ENCODE measurements at places on chromosomes 1 and 21.

DNA sequence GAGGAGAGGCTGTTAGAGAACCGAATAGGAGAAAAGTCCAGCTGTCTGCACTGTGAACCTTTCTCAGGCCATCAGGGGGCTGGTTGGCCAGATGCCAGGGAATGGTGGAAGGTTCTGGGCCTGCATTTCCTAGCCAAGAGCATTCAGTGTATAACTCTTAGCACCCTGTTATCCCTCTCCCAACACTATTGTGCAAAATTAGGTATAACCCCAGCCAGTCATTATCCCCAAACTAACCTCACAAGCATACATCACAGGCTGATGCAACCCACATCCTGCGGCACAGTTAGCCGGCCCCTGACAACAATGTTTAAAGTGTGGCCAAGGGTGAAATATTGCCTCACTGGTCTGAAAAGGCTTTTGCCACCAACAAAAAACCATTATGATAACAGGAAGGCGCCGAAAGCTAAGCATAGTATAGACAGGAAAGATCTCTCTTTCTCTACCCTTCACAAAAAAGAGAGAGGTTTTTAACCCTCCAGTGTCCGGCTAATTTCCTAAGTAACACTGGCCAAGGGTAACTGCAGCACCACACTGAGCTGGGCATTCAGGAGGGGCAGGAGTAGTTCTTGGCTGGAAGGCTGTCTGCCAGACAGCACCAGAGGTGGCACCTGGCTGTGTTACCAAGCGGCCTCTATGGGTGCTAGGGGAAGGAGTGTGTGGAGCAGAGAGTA lies 77.3 kb upstream of the BCAR3 start:
- DNase-seq: peak; percentile 11

DNA sequence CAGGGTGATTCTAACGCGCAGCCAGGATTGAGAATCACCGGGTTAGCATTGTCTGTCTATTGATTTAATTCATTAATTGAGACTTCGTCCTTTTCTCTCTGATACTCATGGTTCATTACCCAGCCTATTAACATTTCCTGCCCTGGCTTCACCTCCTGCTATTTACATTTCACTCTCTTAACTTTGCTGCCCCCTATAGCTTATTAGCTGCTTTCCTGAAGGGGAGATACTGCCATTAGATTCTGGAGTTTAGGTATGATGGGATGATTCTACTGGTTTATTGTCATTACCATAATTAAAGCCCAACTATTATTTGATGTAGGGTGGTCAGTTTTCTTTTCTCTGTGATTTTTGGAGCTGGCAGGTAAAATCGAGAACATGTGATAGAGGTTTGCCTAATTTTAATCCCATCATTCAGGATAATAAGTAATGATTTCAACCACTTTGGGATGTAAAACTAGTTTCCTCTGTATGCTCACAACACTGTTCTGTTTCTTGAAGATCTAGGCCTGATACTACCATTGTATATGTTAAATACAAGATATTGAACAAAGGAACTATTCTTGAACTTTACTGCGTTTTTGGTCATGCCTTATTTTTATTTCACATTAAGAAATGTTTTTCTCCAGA lies 6.4 kb downstream of the PPP2R5A start:
- peak; percentile 71 for DNase-seq

DNA sequence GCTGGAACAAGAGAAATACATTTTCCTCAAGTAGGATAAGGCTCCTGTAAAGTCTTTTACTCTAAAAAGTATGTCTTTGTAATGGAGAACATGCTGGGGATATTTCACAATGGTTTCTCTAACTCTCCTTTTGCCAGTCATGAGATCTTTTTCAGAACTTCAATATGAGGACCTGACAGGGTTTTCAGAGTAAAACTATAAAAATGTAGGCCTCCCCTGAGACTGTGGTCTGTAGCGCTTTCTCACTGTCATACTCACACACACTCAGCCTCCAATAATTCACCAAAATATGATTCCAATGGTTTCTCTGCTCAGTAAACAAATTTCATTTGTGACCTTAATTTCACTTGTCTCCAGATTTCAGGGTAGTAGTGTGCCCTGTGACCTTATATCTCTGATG lies 440.1 kb upstream of the PTBP2 start:
- DNase-seq: no peak

DNA sequence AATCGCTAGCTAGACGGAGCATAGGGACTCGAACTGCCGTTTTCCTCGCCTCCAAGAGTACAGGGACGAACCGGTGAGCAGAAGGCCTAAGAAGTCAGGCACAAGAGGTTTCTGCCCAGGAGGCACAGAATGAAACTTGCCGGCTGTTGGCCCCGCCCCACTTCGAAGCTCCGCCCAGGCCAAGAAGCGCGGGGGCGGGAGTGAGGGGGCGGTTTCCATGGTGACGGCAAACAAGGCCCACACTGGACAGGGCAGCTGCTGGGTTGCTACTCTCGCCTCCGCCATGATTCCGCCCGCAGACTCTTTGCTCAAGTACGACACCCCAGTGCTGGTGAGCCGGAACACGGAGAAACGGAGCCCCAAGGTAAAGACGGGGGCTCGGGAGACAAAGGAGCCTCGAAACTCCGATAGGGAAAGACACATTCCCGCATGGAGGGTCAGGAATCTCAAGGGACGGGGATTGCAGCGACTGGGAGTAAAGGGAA lies at the start of gene DNALI1:
Gene DNALI1, plus strand, starts transcription at position 229 of the 485 bp plus-strand sequence. Its CDS starts 55 bp downstream, at position 284.
- DNase-seq: no peak

GRCh38 chr1:31249854-31250253 lies 10.2 kb upstream of the NKAIN1 start:
- no peak for DNase-seq

DNA sequence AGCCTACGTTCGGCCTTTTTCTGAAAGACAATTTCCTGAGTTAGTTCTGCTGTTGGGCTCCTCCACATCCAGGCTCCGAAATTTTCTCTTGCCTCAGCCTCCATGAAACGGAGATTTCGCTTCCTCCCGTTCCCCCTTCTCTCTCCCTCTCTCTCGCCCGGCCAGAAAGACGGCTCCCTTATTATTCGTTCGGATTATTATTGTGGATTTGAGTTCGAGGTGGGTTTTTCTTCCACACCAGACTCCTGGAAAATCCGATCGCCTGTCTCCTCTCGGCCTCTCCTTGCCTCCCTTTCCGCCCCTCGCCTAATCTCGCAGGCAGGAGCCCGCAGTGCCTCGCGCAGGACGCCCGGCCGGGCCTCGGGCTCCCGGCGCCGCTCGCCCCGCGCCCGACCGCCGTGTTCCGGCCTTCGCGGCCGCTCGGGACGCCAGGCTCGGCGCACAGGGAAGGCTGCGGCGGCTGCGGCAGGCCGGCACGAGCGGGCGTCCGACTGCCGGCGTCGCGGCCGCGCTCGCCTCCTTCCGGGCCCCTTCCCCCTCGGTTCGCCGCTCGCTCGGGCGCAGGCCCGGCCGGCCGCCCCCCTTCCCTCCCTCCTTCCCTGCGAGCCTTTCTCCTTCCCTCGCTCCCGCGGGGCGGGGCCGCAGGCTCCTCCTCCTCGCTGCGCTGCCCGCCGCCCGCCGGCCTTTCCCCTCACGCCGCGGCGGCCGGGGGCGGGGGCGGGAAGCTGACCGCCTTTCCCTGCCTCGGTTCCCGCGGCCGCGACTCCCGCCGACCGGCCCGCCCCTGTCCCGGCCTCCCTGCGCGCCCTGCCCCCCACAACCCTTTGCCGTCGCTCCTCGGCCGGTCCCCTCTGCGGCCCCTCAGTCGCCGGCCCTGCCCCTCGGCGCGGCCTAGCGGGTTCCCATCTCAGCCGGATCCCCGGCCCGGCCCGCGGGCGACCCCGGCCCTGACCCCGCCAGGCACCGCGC lies at the start of gene ARHGEF11:
Gene ARHGEF11, minus strand, starts transcription at position 493 of the 969 bp plus-strand sequence. CDS start 1,412 bp downstream, outside the sequence.
- no peak for DNase-seq

GRCh38 chr1:223212441-223212840 lies 69.4 kb upstream of the TLR5 start:
- DNase-seq: no peak

- DNase-seq: no peak
Measured at GRCh38 chr1:196960854-196961253, 16.5 kb upstream of the CFHR5 start.

DNA sequence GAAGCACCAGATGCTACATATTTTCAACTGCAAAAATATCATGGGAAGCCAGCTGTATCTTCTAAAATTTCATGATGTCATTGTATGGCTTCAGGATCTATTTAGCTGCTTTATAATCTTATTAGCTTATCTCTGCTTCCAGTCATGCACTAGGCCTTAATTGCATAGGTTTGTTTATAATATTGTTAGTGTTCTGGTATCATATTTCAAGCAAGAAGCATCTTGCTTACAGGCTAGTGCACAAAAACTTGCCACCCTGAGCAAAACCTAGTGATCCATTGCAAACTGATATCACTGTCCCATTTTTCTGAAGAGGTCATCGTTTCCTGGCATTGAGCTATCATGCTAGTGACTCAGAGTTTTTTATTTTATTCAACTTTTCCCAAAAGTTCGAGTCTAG lies 15.7 kb upstream of the NRIP1 start:
- DNase-seq: no peak

GRCh38 chr1:201212056-201212455 lies 21.4 kb downstream of the IGFN1 start:
- DNase-seq: no peak

DNA sequence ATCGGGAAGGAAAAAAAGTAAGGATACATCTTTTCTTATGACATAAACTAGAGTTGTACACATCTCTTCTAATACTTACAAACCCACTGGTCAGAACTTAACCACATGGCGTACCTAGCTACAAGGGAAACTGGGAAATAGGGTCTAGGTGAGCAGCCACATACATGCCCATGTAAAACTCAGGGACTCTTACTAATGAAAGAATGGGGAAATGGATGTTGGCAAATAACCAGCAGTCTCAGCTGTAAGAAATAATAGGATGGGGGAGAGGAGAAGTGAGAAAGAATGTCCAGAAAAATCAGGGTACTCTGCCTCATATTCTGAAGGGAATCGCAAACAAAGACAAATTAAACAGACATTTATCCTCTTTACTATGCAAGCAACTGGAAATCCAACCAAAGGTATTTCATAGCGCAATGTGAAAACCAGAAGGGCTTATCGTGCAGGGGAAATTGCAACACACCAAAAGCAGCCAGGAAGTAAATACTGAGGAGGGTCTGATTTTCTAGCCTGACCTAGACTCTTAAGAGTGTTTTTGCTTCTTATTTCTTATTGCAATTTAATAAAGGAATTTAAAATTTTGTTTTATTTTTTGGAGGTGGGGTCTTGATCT lies 17.5 kb downstream of the GTF2B start:
- no peak for DNase-seq

- DNase-seq: no peak
Measured at GRCh38 chr21:25005388-25005787, 601.9 kb downstream of the MRPL39 start.

- no peak for DNase-seq
Measured at GRCh38 chr1:116836099-116836498, 73.6 kb upstream of the PTGFRN start.

DNA sequence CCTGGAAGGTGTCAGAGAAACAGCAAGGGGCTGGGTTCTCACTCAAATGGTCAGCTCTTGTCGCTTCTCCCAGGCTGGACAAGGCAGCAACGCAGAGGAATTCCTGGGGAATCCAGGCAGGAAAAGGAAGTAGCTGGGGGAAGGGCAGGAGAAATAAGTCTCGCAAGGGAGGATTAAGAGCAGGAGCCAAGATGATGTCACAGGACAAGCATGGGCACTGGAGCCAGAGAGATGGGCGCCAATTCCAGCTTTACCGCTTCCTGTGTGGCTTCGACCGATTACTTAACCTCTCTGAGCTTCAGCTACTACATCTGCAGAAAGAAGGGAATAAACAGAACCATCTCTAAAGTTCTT lies 70.5 kb downstream of the SSBP3 start:
- no peak for DNase-seq

- DNase-seq: peak; percentile 56
Measured at GRCh38 chr1:18955441-18956192, 859 bp downstream of the IFFO2 start.

GRCh38 chr21:36052860-36053714 lies 7.2 kb downstream of the SETD4 start:
- DNase-seq: peak; percentile 25

GRCh38 chr1:12056331-12056841 lies 6.7 kb upstream of the TNFRSF8 start:
- DNase-seq: no peak

DNA sequence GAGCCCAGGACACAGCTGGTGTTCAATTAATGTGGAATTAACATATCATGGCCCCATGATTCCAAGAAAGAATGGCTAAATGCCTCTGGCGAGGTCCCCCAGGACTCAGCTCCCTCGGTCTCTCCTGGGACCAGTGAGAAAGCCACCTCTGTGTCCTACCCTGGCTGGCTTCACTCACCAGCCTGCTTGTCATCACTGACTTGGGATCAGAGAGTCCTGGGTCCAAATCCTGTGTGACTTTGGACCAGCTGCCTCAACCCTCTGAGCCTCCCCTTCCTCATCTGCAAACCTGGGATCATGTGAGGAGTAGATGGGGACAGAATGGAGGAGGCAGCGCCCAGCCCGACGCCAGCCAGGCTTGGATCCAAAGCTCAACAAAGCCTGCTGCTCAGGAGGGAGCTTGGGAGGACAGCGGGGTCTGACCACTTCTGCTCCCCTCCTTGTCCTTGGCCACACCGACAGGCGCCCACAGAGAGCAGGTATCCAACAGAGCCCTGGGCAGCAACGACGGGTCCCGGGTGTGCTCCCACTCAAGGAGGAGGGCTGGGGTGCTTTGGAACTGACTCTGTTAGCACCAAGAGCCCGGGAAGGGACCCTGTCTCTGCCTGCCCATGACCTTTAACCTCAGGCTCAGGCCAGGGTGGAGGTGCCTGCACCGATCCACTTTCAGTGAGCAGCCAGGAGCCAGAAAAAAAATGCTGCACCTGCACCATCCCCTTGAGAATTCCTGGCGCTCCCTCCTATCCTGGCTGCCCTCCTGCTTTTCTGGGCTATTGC lies 3.2 kb downstream of the SH2D5 start:
- DNase-seq: no peak

GRCh38 chr1:105359457-105359856 lies 1609.8 kb downstream of the AMY1C start:
- DNase-seq: no peak

DNA sequence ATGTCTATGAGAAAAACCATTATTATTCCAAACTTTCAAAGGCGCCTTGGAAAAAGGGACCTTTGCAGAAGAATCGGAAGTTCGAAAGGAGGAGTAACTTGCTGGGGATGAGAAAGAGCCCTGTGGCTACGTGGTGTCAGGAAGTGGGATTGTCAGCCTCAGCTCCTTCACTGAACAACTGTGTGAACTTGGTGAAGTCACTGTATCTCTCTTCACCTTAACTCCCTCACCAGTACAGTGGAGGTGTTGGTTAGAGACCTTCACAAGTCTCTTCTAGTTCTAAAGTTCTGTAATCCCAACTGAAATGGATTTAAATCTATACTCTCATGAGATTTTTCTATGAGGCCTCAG lies 285.6 kb downstream of the CACNA1E start:
- DNase-seq: no peak

All from CD4-positive, alpha-beta T cell treated with Interleukin-4 for 4 hours (primary cell).